ENCODE measurements at places on chromosomes 16 and 17.
A peak's percentile ranks its signal among the peaks of the same experiment; 100 is the strongest.

GRCh38 chr17:70158180-70158579 is 11.2 kb upstream of the KCNJ2 start:
- no peak for DNase-seq

DNA sequence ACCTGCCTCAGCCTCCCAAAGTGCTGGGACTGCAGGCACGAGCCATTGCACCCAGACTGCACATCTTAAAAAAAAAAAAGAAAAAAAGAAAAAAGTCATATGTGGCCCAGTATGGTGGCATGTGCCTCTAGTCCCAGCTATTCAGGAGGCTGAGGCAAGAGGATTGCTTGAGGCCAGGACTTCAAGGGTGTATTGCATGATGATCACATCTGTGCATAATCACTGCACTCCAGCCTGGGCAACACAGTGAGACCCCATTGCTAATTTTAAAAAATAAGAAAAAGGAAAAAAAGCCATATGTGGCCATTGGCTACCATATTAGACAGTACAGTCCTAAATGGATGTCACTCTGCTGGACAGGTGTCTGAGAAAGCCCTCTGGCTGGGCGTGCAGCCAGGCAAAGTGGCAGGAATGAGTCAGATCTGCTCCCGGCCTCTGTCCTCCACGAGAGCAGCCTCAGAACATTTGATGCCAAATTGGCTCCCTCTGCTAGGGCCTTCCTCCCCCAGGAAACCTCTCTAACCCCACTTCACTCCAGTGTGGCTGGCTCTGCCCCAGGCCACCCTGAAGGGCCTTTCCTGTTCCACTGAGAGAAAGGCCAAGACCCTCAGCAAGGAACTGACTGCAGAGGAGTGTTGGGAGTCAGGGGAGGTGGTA is 14.7 kb downstream of the CA7 start:
- DNase-seq: no peak

DNA sequence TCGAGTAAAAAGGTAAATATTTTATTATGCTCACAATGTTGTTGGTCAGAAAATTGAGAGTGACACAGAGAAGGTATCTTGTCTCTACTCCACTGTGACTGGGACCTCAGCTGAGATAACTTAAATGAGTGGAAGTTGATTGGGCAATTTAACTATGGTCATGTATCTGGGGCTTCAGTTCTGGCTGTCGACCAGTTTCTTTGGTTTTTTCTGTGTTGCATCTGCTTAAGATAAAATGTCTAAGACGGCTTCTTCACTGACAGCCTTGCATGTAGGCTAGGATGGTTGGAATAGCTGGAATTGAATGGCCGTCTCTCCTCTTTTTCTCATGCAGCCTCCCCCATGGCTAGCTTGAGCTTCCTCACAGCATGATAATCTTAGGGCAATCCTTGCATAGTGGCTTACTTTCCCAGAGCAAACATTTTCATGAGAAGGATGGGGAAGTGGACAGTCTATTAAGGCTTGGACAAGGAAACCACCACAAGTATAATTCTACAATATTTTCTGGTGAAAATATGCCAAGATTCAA is 433.7 kb downstream of the KIF2B start:
- no peak for DNase-seq

DNA sequence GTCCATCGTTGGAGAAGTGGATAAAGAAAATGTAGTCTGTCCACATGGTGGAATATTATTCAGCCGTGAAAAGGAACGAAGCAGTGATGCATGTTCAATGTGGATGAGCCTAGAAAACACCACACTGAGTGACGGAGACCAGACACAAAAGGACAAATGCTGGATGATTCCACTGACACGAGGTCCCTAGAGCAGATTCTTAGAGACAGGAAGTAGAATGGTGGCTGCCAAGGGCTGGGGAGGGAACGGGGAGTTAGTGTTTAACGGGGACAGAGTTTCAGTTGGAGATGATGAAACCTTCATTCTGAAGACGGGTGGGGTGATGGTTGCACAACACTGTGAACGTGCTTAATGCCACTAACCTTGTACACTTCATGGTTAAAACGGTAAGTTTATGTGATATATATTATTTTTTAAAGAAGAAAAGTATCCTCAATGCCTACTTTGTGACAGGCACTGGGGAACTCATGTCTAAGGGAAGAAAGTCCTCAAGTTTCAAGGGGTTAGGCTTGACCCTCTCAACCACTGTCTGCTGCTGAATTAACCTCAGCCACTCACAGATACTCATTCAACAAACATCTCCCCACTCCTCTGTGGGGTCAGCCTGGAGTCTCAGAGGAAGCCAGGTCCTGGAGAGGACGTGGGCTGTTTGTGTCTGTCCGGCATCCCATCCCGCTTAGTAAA is 17.6 kb downstream of the C16orf74 start:
- DNase-seq: no peak

GRCh38 chr17:44543213-44543904 is 13.9 kb upstream of the FZD2 start:
- DNase-seq: no peak

GRCh38 chr16:67853670-67854069 is 6.2 kb upstream of the CENPT start:
- no peak for DNase-seq

GRCh38 chr16:60199150-60199549 is 1465.0 kb upstream of the GOT2 start:
- no peak for DNase-seq

DNA sequence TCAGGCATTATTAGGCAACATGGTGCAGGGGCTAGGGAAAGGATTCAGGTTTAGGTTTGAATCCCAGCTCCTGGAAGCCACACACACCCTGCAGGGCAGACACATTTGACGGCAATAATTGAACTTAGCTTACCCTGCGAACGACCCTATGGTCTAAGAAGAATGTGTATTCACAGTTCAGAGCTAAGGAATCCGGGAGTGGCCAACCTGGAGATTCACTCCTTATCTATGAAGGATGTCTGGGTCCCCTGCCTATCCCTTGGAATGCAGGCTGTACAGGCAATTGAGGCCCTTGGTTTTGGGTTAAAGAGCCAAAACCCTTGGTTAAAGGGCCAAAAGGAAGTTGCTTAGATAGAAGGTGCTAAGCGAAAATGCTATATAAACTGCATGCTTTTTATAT is 2.9 kb upstream of the SYT17 start:
- DNase-seq: no peak

- no peak for DNase-seq
Observed at GRCh38 chr16:79436885-79437284, 163.7 kb downstream of the MAF start.

GRCh38 chr17:52678211-52678610 is 519.7 kb upstream of the CA10 start:
- no peak for DNase-seq

DNA sequence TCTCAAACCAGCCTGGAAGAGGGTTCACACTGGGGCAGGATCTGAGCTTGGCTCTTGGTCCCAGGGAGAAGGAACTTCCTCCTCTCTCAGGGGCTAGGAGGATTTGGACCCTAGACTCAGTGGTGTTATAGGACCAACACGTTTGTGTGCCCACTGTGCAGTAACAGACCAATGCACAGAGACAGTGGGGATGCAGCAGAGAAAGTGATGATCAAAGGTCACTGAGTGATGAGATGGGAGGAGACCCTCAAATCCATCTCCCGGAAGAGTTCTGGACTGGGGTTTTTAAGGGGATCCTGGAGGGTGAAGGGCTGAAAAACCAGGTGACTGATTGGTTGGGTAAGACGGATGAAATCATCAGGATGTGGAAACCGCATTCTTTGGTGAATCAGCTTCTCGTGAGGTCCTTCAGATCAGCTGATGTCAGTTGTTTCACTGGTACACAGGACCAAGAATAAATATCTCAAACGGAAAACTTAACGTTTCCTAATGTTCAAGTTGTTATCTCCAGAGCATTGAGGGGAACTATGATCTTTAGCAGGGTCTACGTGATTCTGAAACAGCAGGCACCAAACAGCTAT is 3.3 kb upstream of the VAC14 start:
- DNase-seq: no peak

- DNase-seq: no peak
Observed at GRCh38 chr17:77916703-77917481, 41.6 kb upstream of the TNRC6C start.

DNA sequence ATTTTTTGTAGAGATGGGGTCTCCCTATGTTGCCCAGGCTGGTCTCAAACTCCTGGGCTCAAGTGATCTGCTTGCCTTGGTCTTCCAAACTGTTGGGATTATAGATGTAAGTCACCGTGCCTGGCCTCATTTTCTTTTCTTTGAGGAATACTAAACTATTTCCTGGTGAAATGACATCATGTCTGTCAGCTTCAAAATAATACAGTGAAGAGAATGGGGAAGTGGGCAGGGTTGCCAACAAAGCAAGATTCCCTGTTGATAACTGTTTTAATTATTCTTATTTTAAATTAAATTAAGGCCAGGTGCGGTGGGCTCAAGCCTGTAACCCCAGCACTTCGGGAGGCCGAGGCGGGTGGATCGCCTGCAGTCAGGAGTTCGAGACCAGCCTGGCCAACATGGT is 21.1 kb downstream of the PIPOX start:
- no peak for DNase-seq

DNA sequence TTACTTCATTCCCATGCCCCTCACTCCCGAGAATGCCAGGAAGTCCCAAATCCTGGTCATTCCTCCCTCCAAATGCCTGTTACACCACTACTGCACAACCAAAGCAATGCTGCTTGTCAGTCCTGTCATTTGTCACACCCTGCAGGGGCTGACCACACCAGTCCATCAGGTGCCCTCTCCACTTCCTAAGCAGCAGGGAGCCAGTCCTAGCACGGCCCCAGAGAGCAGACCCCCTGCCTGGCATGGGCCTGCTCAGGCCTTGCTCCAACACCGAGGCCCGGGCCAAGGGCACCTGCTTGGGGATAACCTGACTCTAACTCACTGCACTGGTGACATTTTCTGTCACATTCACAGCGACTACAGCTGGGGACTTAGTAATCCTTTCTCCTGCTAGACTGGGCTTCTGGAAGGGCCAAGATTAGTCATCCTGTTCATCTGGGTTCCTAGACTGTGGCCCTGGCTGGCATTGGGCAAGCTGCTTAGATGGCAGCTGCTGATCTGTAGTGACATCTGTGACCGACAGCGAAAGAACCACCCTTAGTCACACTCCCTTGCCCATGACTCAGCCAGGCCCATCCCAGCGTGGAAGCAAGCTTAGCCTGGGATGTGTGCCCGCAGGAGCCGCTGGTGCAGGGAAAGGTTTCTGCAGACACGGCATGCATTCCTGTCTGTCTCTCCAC is 5.4 kb downstream of the ALYREF start:
- DNase-seq: no peak

DNA sequence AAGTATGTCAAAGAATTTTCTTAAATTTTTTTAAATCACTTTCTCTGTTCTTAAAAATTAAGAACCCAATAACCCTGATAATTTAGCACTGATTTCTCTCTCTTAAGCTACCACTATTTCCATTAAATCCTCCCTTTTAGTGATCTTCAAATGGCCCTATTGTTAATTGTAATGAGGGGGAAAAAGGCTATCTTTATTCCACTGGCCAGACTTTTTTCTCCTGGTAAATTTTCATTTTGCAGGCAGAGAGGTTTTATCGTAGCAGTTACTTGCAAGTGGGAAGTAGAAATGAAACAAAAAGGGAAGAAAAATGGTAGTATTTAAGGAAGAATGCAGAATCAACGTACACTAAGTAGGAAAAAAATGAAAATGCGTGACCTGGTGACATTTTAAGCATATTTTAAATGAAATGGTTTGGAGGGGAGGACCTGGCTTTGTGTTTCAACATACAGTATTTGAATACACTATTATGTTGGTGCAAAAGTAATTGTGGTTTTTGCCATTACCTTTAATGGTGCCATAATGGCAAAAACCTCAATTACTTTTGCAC is 224.9 kb downstream of the TANC2 start:
- no peak for DNase-seq

DNA sequence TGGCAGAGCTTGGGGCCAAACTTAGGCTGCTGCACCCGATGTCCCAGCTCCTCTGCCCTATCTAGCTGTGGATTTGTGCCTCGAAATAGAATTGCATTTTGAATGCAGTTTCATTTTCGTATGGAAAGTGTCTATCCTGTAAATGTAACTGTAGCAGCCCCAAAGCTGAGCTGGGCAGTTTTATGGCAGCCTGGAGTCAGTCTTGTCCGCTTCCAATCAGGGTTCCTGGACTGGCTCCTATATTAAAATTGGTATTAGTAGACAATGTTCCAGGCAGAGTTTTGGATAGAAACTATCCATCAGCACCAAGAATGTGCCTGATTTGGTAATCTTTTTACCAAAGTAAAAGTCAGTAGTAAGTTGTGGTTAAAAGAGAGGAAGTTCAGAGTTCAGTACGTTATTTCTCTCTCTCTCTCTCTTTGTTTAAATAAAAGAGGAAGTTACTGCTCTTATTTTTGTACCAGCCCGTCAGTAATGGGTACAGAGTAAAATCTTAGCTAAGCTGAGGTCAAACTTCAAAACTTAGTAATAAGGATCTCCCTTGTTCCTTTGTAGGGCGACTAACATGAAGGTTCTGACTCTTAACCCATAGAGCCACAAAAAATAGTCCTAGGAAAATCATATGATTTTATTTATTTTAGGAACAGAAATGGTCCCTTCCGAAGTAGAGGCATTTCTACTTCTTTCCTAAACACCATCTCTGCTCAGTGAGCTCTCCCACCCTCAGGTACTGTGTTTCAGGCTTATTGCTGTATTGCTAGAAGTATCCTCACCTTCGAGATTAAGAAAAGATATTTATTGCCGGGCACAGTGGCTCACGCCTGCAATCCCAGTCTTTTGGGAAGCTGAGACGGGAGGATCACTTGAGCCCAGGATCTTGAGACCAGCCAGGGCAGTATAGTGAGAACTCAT is 28.0 kb downstream of the PRKCB start:
- DNase-seq: peak; percentile 32

DNA sequence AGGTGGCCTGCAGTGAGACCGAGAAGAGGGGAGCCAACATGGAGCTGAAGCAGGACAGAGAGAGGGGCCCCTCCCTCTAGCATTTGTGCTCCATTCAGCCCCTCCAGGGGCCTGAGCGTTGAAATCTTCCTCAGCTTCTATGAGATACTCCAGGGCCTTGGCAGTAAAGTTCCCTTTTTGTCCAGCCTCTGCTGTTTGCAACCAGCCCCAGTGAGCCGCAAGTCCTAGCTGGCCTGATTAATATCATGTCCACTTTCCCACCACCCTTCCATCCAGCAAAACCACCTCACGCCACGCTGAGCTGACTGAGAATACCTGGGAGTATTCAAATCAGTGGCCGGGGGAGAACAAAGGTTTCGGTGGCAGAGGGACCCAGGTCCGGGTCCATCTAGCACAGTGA is 11.7 kb upstream of the RPH3AL start:
- no peak for DNase-seq

GRCh38 chr16:84367750-84368307 is 509 bp upstream of the ATP2C2 start:
- DNase-seq: no peak
